ENCODE measurements at places on chromosomes 6 and 20. TPM values are rescaled to one million over a fixed set of nuclear protein-coding genes. Genes with fewer than 3 reads are reported as not detected.

GRCh38 chr20:8589956-8590355, 457.9 kb downstream of the PLCB1 start:
- no peak overlapping the region for H3K4me3 ChIP-seq
- H3K4me1 ChIP-seq: peaks cover 20% of the 10 kb centered on the region
- H3K27ac ChIP-seq: peak overlapping the region; percentile 42

DNA sequence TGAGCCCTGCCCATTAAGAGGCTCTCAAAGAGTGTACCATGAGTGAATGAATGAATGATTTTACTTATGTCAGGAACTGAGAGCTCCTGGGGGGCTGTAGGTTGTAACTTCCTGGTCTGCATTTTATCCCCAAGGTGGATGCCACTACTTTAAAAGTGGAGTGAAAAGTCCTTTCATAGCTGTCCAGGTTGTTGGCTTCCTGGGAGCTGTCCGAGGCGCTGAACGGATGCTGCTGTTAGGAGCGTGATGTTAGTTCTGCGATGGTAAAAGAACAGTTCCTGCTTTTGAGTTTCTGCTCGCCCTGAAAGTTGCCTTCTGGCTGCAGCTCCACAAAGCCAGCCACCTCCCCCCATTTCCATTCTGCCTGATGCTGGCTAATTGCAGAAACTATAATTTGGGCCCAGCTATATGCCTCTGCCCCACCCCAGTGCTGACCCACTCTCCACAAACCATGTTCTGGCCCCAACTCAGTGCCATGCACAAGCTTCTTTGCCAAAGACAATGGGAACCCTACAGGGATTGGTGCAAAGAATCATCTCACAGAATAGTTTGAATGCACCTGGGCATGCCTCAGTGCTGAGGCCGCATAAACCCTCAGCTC, 330.9 kb upstream of the CDH4 start:
- H3K27ac ChIP-seq: no peak overlapping the region
- no peak for DNase-seq
- peaks cover 5% of the 10 kb centered on the region for H3K36me3 ChIP-seq
- no peaks in the 10 kb centered on the region for H3K4me1 ChIP-seq
- H3K27me3 ChIP-seq: peaks cover 2% of the 10 kb centered on the region

Gene ADTRP
- total RNA-seq: 0.33 TPM

DNA sequence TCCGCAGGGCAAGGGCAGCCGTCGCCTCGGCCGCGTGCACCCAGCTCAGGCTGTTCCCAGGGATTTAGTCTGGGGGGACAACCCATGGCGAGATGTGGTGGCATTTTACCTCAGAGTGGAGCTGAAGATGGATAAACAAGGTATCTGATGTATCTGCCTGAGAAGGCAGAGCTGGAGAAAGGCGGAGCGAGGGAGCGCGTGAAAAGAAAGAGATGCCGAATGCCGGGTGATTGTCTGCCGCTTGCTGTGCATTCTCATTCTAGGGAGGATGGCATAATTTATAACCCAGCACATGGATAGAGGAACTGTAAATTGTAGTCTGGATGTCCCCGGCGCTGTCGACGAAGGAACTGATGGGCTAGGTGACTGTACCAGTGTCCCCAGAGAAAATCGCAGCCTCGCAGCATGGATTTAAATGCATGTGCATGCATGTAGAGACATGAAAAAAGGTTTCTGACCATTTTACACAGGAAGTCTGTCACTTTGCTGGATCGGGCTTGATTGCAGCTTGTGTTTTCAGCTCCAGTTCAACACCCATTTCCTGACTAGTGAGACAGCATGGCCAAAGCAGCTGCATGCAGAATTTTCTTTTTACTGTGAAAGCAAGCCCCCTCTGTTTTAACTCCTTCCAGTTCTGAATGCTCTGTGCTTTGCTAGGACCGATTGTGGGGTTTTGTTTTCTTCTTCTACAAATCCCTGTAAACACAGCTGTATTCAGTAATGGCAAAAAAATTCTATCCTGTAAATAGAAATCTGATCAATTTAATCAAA, 149.7 kb downstream of the PRL start:
- no peaks in the 10 kb centered on the region for H3K27me3 ChIP-seq
- H3K36me3 ChIP-seq: no peaks in the 10 kb centered on the region
- no peak overlapping the region for H3K27ac ChIP-seq
- peak overlapping the region; percentile 87 for H3K4me3 ChIP-seq

GRCh38 chr20:7262803-7263202, 495.3 kb downstream of the BMP2 start:
- H3K36me3 ChIP-seq: no peaks in the 10 kb centered on the region
- H3K4me3 ChIP-seq: no peak overlapping the region
- H3K27ac ChIP-seq: no peak overlapping the region

Gene RBBP9
- total RNA-seq: 17.9 TPM

- H3K4me1 ChIP-seq: peaks cover 8% of the 10 kb centered on the region
- no peaks in the 10 kb centered on the region for H3K36me3 ChIP-seq
- H3K27me3 ChIP-seq: no peaks in the 10 kb centered on the region
- no peak for DNase-seq
- H3K27ac ChIP-seq: no peak overlapping the region
- no peak overlapping the region for H3K4me3 ChIP-seq
These were observed 171.6 kb downstream of the UBE3D start for GRCh38 chr6:82893889-82894652.

DNA sequence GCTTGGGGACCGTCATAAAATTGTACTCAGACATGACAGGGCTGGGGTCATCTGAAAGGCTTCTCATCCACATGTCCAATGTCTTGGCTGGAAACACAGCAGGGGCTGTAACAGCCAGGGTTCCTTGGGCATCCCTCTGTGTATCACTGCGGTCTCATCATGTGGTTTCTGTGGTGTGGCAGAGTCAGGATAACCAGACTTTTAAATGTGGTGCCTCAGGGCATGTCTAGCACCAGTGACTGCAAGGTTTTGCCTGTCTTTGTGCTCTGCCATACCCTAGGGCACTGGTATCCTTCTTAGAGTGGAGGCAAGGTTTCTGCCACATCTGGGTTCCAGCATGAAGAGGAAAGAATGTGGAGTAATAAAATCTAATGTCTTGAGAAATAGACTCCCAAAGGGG, 124.2 kb downstream of the PLEKHG1 start:
- no peak for DNase-seq
- H3K4me3 ChIP-seq: no peak overlapping the region
- no peak overlapping the region for H3K27ac ChIP-seq
- H3K4me1 ChIP-seq: no peaks in the 10 kb centered on the region
- H3K36me3 ChIP-seq: no peaks in the 10 kb centered on the region

Gene FOXF2
- 16.5 TPM for total RNA-seq

DNA sequence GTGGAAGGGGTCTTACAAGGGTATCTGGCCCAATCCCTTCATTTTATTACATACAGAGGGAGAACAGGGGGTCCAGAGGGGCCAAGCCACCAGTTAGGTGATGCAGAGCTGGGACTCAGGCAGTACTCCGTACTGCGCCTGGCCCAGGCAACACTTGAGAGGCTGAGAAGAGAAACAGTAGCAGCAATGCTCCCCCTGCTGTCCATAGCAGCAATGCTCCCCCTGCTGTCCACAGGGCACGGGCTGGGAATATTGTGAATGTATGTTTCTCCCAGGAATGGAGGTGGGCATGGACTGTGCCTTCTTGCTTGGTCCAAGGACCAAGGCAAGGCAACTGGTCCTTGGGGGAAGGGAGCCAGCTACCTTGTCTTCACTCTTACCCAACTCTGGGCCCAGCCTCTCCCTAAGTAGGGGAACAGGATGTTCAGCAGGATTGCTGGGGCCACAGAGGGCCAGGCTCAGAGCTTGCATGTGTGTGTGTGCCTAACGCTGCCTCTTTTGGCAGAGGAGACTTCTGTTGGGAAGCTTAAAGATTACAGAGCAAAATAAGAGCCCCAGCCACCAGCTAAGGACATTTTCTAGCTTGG, 14.8 kb upstream of the FAM83C start:
- peaks cover 96% of the 10 kb centered on the region for H3K4me1 ChIP-seq
- peak overlapping the region; percentile 93 for H3K27ac ChIP-seq
- peak overlapping the region; percentile 32 for H3K4me3 ChIP-seq
- no peaks in the 10 kb centered on the region for H3K27me3 ChIP-seq
- H3K36me3 ChIP-seq: peaks cover 19% of the 10 kb centered on the region
- peak; percentile 49 for DNase-seq

- H3K27ac ChIP-seq: peak within 1 kb of the TSS; percentile 92
- H3K4me3 ChIP-seq: peak within 1 kb of the TSS; percentile 94
- peaks cover 27% of the 10 kb centered on the region for H3K36me3 ChIP-seq
- DNase-seq: peak; percentile 59
These were observed at the start of gene HDDC2 for GRCh38 chr6:125301435-125302391. HDDC2 (minus strand) TSS chr6:125301967; CDS start chr6:125301932, 35 bp downstream.

Gene COL21A1
- total RNA-seq: not detected

DNA sequence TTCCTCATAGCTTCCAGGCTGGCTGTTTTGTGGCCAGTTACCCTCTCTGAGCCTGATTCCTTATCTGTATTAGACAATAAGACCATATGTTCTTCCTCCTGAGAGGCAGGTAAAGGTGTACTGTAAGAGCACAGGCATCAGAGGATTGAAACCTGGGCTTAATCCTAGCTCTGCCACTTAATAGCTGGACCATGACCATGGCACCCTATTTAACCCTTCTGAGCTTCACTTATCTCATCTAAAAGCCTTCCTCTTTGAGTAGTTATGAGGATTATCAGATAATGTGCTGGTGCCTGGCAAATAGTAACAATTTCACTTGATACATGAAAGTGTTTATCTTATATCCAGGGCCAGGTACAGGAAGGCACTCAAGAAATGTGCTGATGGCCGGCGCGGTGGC, 34.9 kb downstream of the BCL2L1 start:
- H3K27ac ChIP-seq: no peak overlapping the region
- peaks cover 38% of the 10 kb centered on the region for H3K36me3 ChIP-seq
- H3K4me3 ChIP-seq: no peak overlapping the region
- peaks cover 34% of the 10 kb centered on the region for H3K4me1 ChIP-seq
- H3K27me3 ChIP-seq: no peaks in the 10 kb centered on the region

DNA sequence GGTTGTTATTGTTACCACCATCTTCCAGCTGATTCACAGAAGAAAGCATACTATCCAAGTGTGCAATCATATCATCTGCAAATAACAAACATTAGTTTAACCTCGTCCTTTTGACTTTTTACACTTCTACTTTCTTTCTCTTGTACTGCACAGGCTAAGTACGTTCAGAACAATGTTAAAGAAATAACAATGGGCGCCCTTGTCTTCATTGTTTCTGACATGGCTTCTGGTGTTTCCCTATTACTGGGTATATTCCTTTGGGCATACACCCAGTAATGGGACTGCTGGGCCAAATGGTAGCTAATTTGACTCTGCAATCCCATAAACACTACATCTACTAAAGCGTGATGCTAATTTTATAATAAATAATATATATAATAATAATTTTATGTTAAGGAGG, 146.7 kb downstream of the GJA10 start:
- H3K27ac ChIP-seq: no peak overlapping the region
- H3K36me3 ChIP-seq: no peaks in the 10 kb centered on the region
- DNase-seq: no peak
- no peak overlapping the region for H3K4me3 ChIP-seq

Gene SEMG1
- total RNA-seq: not detected

Gene NMBR
- total RNA-seq: 0.39 TPM

- peaks cover 13% of the 10 kb centered on the region for H3K36me3 ChIP-seq
- peak; percentile 13 for DNase-seq
- peak within 1 kb of the TSS; percentile 99 for H3K4me3 ChIP-seq
- peak within 1 kb of the TSS; percentile 93 for H3K27ac ChIP-seq
These were observed at the start of gene STXBP5 for GRCh38 chr6:147204060-147204785. STXBP5 (plus strand) TSS chr6:147204417; CDS start chr6:147204533, 116 bp downstream.

Gene MRAP2
- not detected for total RNA-seq

Gene CNR1
- total RNA-seq: not detected

DNA sequence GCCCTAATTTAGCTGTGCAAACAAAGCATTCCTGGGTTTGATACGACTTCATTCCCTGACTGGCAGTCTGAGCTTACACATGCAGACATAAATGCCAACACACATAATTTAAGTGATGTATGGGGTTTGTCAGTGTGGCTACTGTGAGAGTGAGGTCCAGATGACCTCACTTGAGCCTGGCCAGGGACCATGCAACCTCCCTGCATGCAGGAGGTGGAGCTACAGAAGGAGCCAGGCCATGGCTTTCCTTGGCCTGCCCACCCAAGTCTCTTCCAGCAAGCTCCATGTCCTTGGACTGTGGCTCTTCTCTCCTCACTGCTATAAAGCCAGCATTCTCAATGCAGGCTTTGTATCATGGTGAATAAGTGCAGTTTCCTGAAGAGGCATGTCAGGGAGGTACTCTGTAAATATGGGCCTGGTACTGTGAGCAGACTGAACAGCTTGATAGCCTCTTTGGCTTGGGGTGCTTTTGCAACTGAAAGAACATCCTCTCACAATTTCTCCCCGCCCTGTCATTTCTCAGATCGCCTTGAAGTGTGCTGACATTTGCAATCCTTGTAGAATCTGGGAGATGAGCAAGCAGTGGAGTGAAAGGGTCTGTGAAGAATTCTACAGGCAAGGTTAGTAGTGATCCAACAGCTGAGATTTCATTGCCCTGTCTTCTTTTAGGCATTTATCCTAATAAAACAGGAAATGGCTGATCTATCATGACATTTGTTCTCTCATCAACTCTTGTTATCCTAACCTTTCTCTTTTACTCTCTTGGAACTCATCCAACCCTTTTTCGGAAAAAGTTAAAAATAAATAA, 69.2 kb downstream of the MTFR2 start:
- H3K27me3 ChIP-seq: no peaks in the 10 kb centered on the region
- H3K27ac ChIP-seq: no peak overlapping the region
- H3K36me3 ChIP-seq: peaks cover 12% of the 10 kb centered on the region
- no peaks in the 10 kb centered on the region for H3K4me1 ChIP-seq

Gene MATN4
- total RNA-seq: not detected

Gene RGS17
- total RNA-seq: 0.24 TPM

Gene TNFRSF21
- total RNA-seq: 2.2 TPM

GRCh38 chr6:41460742-41461336, 85.3 kb upstream of the FOXP4 start:
- no peaks in the 10 kb centered on the region for H3K36me3 ChIP-seq
- H3K4me1 ChIP-seq: peaks cover 17% of the 10 kb centered on the region
- H3K27me3 ChIP-seq: peaks cover 28% of the 10 kb centered on the region
- H3K27ac ChIP-seq: no peak overlapping the region
- no peak for DNase-seq

Gene SDHAF4
- total RNA-seq: 8.2 TPM

DNA sequence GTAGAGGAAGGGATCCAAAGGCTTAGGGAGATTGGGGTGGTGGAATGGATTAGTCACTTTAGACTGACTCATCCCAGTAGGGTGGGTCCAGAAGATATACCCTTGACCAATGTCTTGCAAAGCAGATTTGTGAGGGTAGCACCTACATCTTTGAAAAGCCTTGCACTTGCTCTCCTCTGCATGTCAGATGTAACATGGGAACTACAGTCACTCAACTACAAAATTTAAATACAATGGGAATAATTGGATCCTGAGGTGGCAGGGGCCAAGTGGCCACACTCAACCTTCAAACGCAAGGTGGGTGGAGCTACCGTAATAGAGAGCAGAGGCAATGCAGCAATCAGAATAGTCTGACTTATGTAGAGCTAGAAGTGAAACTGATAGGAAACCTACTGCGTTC, 71.2 kb downstream of the ME1 start:
- H3K27me3 ChIP-seq: no peaks in the 10 kb centered on the region
- no peak for DNase-seq
- H3K4me1 ChIP-seq: 0 out of 2 replicates have a peak, but pooled peaks cover 4% of the 10 kb centered on the region
- no peak overlapping the region for H3K4me3 ChIP-seq

Gene SLC17A9
- total RNA-seq: 42.0 TPM
